HepG2 (cell line): ENCODE measurements at places on chromosomes 16 and 17. TPM values are rescaled to one million over a fixed set of nuclear protein-coding genes. Genes with fewer than 3 reads are reported as not detected.

DNA sequence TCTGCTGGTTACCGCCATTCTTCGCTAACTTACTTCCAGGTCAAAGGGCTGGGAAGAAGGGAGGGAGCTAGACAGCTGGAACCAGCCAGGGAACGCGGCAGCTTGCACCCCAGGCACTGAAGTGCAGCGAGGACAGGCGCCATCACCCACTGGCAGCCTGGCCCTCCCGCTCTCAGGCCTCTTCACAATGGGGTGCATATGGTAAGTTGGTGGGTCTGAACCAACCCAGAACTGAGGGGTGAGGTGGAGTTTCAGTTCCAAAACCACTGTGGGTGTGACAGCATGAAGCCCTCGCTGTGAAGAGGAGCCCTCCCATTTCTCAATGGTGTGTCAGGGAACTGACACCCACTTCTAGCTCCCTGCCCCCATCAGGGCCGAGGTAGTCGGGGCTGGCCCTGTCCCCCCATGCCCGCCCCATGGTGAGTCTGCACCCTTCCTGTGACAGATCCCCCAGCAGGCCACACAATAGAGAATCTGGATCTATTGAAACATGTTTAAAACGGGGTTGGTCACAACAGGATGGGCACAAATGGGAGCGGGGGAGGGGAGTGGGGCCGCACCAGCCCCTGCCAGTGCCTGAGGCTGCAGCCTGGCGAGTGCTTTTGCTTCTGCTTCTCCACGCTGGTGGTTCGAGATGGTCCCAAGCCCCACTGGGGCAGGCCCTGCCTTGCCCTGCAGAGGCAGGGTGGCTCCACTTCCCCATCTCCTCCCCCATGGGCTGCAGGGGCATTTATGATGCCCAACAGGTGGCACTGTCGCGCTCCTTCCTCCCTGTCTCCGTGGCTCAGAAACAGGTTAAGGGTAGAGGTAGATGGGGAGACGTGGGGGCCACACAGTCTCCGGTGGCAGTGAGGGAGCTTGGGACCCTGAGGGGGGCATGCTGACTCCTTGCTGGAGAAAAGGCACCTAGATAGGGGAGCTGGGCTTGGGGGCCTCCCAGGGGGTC is 2.3 kb downstream of the LIMD2 start:
- DNase-seq: peak; percentile 45
- H3K4me3 ChIP-seq: no peak overlapping the region
- H3K36me3 ChIP-seq: 0 out of 3 replicates have a peak, but pooled peaks cover 4% of the 10 kb centered on the region
- H3K4me1 ChIP-seq: peaks cover 18% of the 10 kb centered on the region

DNA sequence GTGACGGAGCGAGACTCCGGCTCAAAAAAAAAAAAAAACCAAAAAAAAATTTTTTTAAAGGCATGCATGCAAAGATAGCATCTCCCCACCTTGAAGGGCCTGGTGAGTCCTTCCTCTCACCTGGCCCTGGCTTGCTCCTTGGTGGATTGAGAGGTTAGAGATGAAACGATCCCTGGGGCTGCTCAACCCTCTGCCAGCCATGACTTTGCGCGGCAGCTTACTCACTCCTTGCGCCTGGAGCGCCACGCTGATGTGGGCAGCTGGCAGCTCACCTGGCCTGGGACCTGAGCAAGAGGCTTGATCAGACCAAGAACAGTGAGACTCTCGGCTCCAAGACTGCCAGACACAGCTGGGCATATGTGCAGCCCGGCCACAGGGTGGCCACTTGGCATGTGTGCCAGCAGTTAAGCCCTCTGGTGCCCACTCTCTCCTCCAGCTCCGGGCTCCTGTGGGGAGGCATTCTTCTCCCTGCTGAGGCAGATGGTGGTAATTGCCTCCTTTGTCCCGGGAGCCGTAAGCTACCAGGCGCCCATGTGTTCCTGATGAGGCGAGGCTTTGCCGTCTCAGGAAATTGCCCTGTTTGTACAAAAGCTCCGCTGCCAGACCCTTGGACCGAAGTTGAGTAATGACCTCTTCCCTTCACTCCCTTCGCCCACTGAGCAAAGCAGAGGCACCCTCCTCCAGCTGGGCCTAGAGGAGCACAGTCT is 5.1 kb upstream of the EVPL start:
- no peaks in the 10 kb centered on the region for H3K27me3 ChIP-seq
- H3K4me3 ChIP-seq: peak overlapping the region; percentile 17
- H3K27ac ChIP-seq: no peak overlapping the region
- peaks cover 56% of the 10 kb centered on the region for H3K4me1 ChIP-seq
- peak; percentile 49 for DNase-seq

DNA sequence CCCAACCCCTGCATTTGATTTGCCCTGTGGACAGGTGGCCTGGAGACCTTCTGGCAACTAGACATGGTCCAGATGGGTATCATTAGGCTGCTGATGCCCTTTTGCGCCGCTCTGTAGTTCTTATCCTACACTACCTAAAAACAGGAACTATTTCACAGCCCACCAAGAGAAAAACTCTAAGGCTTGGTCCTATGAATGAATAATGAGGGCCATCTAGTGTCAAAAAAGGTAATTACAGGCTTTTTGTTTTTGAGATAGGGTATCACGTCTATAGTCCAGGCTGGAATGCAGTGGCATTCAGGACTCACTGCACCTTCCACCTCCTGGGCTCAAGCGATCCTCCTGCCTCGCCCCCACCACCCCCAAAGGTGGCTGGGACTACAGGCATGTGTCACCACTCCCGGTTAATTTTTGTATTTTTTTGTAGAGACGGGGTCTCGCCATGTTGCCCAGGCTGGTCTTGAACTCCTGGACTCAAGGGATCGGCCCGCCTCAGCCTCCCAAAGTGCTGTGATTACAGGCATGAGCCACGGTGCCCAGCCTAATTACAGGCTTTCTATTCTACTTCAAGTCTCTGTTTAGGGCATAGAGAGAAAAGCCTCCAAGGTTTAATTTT is 20.9 kb downstream of the COIL start:
- H3K27ac ChIP-seq: no peak overlapping the region
- DNase-seq: peak; percentile 72
- no peak overlapping the region for H3K4me3 ChIP-seq
- peaks cover 19% of the 10 kb centered on the region for H3K4me1 ChIP-seq

GRCh38 chr17:76791053-76791980 is 53.4 kb downstream of the MFSD11 start:
- H3K4me1 ChIP-seq: peaks cover 32% of the 10 kb centered on the region
- H3K4me3 ChIP-seq: no peak overlapping the region
- H3K36me3 ChIP-seq: peaks cover 2% of the 10 kb centered on the region; the same call in 1 of the 2 replicates
- H3K27me3 ChIP-seq: no peaks in the 10 kb centered on the region

GRCh38 chr16:10616756-10617640 is 36.6 kb upstream of the EMP2 start:
- H3K27me3 ChIP-seq: no peaks in the 10 kb centered on the region
- H3K4me3 ChIP-seq: peak overlapping the region; percentile 48
- no peaks in the 10 kb centered on the region for H3K36me3 ChIP-seq
- peak overlapping the region; percentile 72 for H3K27ac ChIP-seq

DNA sequence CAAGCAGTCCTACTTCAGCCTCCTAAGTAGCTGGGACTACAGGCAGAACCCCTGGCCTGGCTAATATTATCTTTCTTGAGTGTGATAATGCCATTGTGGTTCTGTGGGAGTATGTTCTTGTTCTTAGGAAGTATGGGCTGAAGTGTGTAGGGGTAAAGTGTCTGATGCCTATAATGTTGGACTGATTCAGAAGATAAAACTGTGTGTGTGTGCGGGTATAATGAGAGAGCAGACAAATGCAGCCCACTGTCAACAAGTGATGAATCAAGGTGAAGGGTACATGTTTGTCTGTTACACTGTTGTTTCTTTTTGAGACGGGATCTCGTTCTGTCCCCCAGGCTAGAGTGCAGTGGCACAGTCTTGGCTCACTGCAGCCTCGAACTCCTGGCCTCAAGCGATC is 127.5 kb downstream of the CLEC16A start:
- no peak for DNase-seq
- no peaks in the 10 kb centered on the region for H3K27me3 ChIP-seq
- no peak overlapping the region for H3K27ac ChIP-seq
- H3K4me3 ChIP-seq: no peak overlapping the region

DNA sequence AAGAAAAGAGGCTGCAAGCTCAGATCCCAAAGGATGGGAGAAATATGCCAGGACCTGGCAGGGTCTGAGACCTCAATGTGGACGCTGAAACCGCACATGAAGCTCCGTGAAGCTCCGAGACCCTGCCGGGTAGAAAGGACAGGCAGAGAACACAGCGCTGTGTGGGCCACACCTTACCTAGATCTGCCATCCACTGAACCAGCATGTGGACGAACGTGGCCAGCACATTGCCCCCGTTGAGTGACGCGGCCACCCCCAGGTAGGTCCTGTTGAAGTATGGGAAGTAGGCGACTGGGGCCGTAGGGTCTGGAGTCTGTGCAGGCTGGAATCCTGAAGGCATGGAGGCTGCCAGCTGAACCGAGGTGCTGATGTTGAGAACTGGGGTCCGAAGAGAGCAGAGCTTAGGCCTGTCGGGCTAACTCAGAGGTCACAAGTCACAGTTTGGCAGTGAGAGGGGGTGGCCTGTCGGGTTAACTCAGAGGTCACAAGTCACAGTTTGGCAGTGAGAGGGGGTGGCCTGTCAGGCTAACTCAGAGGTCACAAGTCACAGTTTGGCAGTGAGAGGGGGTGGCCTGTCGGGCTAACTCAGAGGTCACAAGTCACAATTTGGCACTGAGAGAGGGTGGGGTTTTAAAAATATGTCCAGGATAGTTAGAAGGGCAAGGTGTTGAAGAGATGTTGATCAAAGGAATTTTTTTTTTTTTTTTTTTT is 6.1 kb upstream of the TRPV1 start:
- H3K27me3 ChIP-seq: no peaks in the 10 kb centered on the region
- H3K4me1 ChIP-seq: no peaks in the 10 kb centered on the region; the same call in 1 of the 2 replicates
- no peak for DNase-seq

Gene RNF222
- not detected in 2 replicates for total RNA-seq

Gene KRTAP2-2
- total RNA-seq: not detected in 2 replicates

Gene NT5M
- 0.55 and 0.63 TPM in 2 replicates for total RNA-seq

Gene ADAD2
- total RNA-seq: not detected in 2 replicates
